ENCODE measurements at places on chromosomes 12 and 14. TPM values are rescaled to one million over a fixed set of nuclear protein-coding genes. Genes with fewer than 3 reads are reported as not detected.

Gene FBLN5
- 1.2 TPM for total RNA-seq

Gene TPPP2
- total RNA-seq = not detected

DNA sequence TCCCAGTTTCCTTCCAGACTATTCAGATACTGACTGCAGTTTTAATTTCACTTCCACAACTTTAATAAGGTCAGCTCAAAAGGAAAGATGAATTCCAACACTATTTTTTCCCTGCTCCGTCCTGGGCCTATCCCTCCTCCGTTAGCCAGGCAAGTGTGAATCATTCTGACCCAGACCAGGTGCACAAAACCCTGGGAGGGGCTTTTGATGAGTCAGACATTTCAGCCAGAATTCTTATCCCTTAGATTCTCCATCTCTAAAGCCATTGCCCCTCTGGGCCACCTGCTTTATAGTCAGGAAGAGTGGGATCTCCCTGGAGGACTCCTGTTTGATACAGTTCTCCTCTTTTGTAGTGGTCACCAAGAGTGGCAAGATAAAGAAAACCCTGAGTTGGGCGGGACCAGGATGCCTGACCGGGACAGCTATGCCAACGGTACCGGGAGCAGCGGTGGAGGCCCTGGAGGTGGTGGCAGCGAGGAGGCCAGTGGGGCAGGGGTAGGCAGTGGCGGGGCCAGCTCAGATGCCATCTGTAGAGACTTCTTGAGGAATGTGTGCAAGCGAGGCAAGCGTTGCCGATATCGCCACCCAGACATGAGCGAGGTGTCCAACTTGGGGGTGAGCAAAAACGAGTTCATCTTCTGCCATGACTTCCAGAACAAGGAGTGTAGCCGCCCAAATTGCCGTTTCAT is 2.2 kb downstream of the ZC3H10 start:
- no peak overlapping the region for H3K4me3 ChIP-seq
- H3K4me1 ChIP-seq = peaks cover 37% of the 10 kb centered on the region
- peaks cover 25% of the 10 kb centered on the region for H3K36me3 ChIP-seq
- no peak overlapping the region for H3K27ac ChIP-seq

GRCh38 chr14:53956427-53957201 is at the start of gene BMP4:
TSS of gene BMP4 (minus strand) at chr14:53956825. CDS start at chr14:53952222, 4,603 bp downstream.
- peak; percentile 26 for DNase-seq
- H3K4me1 ChIP-seq = peaks cover 34% of the 10 kb centered on the region
- peak within 1 kb of the TSS; percentile 46 for H3K4me3 ChIP-seq
- no peak within 1 kb of the TSS for H3K27ac ChIP-seq

Gene CLEC9A
- total RNA-seq = 0.98 TPM

GRCh38 chr14:100246809-100247428 is 8.0 kb downstream of the YY1 start:
- peaks cover 7% of the 10 kb centered on the region for H3K36me3 ChIP-seq
- H3K27me3 ChIP-seq = no peaks in the 10 kb centered on the region
- peaks cover 83% of the 10 kb centered on the region for H3K4me1 ChIP-seq
- H3K27ac ChIP-seq = no peak overlapping the region
- no peak overlapping the region for H3K4me3 ChIP-seq
- DNase-seq = no peak

DNA sequence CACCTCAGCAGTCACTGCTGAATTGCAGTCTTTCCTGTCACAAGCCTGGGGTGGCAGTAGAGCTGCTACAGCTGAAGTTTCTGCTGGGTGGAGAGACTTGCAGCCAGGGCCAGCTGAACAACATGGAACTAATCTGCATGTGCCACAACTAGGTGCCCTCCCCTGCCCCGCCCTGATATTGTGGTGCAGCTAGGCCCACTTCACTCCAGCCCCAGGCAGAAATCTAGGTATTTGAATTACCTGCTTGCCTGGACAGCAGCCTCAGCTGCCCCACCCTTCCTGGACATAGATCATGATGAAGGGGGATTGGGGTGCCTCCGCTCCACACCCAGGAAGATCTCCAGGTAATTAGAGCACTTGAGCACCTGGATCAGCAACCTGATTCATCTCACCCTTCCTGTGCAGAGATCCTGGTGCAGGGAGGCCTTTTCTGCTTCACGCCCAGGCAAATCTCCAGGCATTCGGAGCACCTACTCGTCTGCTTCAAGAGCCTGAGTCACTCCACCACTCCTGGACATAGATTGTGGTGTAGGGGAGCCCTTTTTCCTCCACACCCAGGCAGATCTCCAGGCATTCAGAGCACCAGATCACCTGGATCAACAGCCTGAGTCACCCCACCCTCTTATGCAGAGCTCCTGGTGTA is 477.0 kb downstream of the SOX5 start:
- H3K4me3 ChIP-seq = no peak overlapping the region
- no peak overlapping the region for H3K27ac ChIP-seq
- H3K36me3 ChIP-seq = no peaks in the 10 kb centered on the region
- no peaks in the 10 kb centered on the region for H3K4me1 ChIP-seq
- H3K27me3 ChIP-seq = no peaks in the 10 kb centered on the region

GRCh38 chr12:124869059-124869665 is 5.5 kb upstream of the SCARB1 start:
- no peak overlapping the region for H3K4me3 ChIP-seq
- H3K27me3 ChIP-seq = no peaks in the 10 kb centered on the region
- DNase-seq = no peak
- no peak overlapping the region for H3K27ac ChIP-seq
- no peaks in the 10 kb centered on the region for H3K36me3 ChIP-seq
- H3K4me1 ChIP-seq = peaks cover 4% of the 10 kb centered on the region

DNA sequence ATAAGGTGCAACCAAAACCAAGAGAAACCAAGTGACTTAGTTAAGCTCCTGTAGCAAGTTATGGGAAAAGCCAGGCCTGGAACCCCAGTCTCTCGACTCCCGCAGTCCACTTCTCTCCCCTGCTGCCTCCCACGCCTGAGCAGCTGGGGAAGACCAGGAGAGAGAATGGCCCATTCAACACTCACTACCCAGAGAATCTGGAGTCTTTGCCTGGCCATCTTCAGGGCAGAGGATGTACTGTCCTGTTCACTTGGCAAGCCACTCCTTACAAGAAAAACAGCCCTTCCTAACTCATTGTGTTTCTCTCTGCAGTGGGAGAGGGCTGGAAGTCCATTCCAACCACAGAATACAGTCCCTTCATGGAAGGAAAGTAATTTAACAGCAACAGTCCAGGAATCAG is 1.8 kb downstream of the PITPNM2 start:
- H3K27me3 ChIP-seq = no peaks in the 10 kb centered on the region
- H3K4me3 ChIP-seq = peak overlapping the region; percentile 76
- peaks cover 27% of the 10 kb centered on the region for H3K4me1 ChIP-seq
- H3K36me3 ChIP-seq = no peaks in the 10 kb centered on the region
- H3K27ac ChIP-seq = no peak overlapping the region

GRCh38 chr12:106068296-106068695 is 70.5 kb downstream of the NUAK1 start:
- no peaks in the 10 kb centered on the region for H3K36me3 ChIP-seq
- DNase-seq = no peak
- no peak overlapping the region for H3K4me3 ChIP-seq
- H3K27ac ChIP-seq = no peak overlapping the region

Gene NDRG2
- total RNA-seq = 26.7 TPM

GRCh38 chr12:42692749-42693148 is 103.2 kb upstream of the PRICKLE1 start:
- H3K4me1 ChIP-seq = no peaks in the 10 kb centered on the region
- no peak overlapping the region for H3K4me3 ChIP-seq
- no peaks in the 10 kb centered on the region for H3K36me3 ChIP-seq
- DNase-seq = no peak

GRCh38 chr12:48000878-48001504 is 3.3 kb downstream of the COL2A1 start:
- no peak for DNase-seq
- H3K4me1 ChIP-seq = peaks cover 44% of the 10 kb centered on the region
- peak overlapping the region; percentile 41 for H3K4me3 ChIP-seq
- peaks cover 88% of the 10 kb centered on the region for H3K27me3 ChIP-seq

- no peak overlapping the region for H3K27ac ChIP-seq
- H3K4me1 ChIP-seq = peaks cover 19% of the 10 kb centered on the region
- H3K27me3 ChIP-seq = no peaks in the 10 kb centered on the region
- H3K36me3 ChIP-seq = no peaks in the 10 kb centered on the region
- DNase-seq = no peak
- H3K4me3 ChIP-seq = no peak overlapping the region
Measured at GRCh38 chr14:55121628-55122439, 7.2 kb upstream of the LGALS3 start.

- no peak overlapping the region for H3K27ac ChIP-seq
- peaks cover 3% of the 10 kb centered on the region for H3K4me1 ChIP-seq
- no peaks in the 10 kb centered on the region for H3K27me3 ChIP-seq
- no peak for DNase-seq
Measured at GRCh38 chr14:98323836-98324235, 948.2 kb downstream of the BCL11B start.

DNA sequence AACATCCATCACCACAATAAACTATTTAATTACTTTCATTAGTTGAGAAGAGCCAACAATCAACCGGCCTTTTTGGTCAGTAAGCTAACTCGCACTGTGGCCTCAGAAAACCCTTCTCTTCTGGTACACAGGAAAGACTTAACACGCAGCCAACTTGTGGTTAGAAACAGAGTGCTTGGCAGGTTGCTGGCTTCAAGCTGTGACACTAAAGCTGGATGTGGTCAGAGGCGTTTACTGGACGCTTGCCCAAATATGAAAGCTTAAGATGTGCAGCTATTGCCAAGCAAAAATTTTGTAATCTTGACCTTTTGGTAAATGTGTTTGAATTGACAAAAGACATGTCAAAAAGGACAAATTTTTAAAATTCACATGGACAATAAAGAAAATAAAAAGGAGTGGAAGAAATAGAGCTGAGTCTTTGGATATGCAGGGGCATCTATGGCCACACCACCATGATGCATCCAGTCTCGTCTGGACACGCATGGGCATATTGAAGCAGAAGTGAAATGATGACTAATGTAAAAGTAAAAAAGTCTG is 2.6 kb upstream of the KLRK1 start:
- no peaks in the 10 kb centered on the region for H3K36me3 ChIP-seq
- DNase-seq = no peak
- no peak overlapping the region for H3K4me3 ChIP-seq
- H3K4me1 ChIP-seq = no peaks in the 10 kb centered on the region
- H3K27ac ChIP-seq = no peak overlapping the region

Gene OTX2
- total RNA-seq = not detected

GRCh38 chr12:100493396-100494012 is 19.8 kb downstream of the NR1H4 start:
- H3K36me3 ChIP-seq = no peaks in the 10 kb centered on the region
- H3K27me3 ChIP-seq = no peaks in the 10 kb centered on the region
- no peak for DNase-seq
- H3K4me1 ChIP-seq = no peaks in the 10 kb centered on the region
- no peak overlapping the region for H3K27ac ChIP-seq

DNA sequence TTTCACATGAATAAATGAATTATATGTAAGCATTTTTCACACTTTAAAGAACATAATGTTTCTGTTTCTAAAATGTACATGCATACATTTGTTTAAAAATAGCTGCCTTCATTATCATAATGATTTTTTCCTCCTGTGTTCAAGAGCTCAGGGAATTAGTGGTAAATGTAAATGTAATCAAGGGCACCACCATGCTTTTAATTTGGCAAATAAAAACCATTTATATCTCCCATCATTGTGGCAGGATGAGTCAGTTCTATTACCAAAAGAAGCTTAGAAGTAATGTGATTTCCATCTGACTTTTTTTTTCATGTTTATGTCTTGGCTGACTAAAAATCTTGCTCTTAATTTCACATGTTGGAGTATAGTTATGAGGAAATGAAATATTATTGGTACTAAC is 176.1 kb downstream of the GXYLT1 start:
- no peaks in the 10 kb centered on the region for H3K36me3 ChIP-seq
- no peak overlapping the region for H3K4me3 ChIP-seq
- H3K27me3 ChIP-seq = no peaks in the 10 kb centered on the region
- no peaks in the 10 kb centered on the region for H3K4me1 ChIP-seq

- H3K27ac ChIP-seq = no peak overlapping the region
- H3K4me1 ChIP-seq = no peaks in the 10 kb centered on the region
- no peak for DNase-seq
- H3K27me3 ChIP-seq = no peaks in the 10 kb centered on the region
- no peak overlapping the region for H3K4me3 ChIP-seq
Measured at GRCh38 chr12:124323771-124324530, 29.1 kb downstream of the RFLNA start.

Gene LALBA
- not detected for total RNA-seq

DNA sequence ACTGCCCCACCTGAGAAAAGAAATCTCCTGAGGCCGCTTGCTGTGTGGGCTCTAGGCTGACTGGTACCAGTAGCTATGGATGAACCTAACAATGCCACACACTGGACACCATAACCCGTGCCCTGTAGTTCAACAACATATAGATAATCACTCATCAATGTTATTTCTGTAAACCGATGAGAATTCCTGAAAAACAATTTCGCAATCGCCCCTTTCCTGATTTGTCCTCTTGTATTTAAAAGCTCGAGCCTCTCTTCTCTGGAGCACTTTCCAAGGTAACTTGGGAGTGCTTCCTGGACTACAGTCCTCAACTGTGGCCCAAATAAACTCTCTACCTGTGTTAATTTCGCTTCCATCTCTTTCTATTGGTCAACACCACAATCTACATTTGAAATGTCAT is 26.1 kb upstream of the PPP2R5C start:
- no peaks in the 10 kb centered on the region for H3K36me3 ChIP-seq
- H3K4me3 ChIP-seq = no peak overlapping the region
- H3K27me3 ChIP-seq = no peaks in the 10 kb centered on the region
- H3K27ac ChIP-seq = no peak overlapping the region
- DNase-seq = no peak

DNA sequence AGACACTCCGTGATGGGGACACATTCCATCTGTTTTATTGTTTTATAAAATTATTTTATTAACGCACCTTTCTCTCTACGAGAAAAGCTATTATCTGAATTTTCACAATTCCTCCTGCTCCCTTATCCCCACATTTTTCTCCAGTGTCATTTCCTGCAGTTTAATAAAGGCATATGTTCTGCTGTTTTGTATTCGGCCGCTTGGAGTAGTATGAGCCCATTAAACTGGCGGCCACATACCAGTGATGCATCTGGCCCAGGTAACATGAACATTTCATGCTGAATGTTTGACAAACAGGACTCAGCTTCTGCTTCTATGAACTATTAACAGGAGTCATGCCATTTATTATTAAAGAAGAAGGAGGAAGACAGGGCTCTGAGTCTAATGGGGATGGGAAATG is 511.0 kb downstream of the TMEM121 start:
- H3K27me3 ChIP-seq = no peaks in the 10 kb centered on the region
- H3K27ac ChIP-seq = no peak overlapping the region
- DNase-seq = no peak
- no peaks in the 10 kb centered on the region for H3K4me1 ChIP-seq
- H3K4me3 ChIP-seq = no peak overlapping the region

Gene PRH2
- not detected for total RNA-seq

All from CD4-positive, alpha-beta T cell (primary cell).